ENCODE measurements at places on chromosomes 1 and 21. TPM values are rescaled to one million over a fixed set of nuclear protein-coding genes. Genes with fewer than 3 reads are reported as not detected.
A peak's percentile ranks its signal among the peaks of the same experiment; 100 is the strongest.

DNA sequence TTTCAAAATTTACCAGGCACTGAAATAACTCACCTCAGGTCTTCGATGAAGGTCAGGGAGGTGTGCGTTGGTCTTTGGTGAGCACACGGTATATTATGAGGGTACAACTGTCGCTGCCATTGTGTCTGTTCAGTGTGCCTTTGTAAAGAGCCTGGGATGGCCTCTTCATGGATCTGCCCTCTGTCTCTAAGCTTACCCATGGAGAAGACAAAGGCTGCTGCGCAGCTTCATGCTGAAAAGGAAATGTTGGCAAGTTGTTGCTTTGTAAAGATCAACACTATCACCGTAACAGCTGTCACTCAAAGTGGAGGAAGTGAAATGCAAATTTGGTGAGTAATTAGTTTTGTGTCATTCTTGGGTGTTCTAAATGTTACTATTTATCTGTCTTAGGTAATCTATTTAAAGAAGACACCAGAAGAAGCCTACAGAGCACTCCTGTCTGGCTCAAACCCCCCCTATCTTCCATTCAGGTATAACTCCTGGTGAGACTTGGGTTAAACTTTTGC is 71.6 kb downstream of the CDC14A start:
- no peak for DNase-seq

The RSPH1 gene
- total RNA-seq = 0.98 TPM

DNA sequence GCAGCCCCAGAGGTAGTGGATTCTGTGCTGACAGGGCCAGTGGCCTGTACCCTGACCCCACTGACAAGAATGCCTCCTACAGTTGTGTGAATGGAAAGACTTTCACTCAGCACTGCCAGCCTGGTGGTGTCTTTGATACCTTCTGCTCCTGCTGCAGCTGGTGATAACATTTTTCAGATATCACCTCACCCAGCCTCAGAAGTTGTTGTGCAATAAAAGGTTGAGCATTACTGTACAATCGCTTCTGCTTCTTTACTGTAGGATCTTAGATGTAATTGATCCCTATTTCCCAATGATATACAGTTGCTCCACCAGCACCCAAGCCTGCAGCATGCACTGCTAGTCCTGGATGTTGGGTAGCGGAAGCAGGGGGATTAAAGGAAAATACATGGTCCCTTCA is 4.8 kb upstream of the CHIA start:
- no peak for DNase-seq

DNA sequence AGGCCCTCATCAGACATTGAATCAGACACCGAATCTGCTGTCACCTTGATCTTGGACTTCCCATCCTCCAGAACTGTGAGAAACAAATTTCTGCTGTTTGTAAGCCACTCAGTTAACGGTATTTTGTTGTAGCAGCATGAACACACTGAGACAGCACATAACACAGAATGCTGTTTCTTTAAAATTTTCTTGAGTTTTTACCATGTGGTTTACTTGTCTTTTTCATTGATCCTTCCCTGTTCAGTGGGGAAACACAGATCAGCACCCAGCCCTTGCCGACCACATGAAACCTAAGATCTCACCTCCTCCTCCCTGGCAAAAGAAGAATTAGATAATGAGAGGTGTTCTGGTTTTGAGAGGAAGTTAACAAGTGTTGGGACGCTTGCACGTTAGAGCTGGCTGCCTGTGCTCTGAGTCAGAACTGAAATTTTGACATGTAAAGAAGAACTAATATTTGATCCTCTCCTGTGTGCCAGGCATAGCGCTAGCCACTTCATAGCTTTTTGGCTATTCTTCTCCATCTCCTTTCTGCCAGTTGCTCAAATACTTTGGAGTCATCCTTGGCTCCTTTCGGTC is 179.6 kb downstream of the DHRS3 start:
- DNase-seq = peak; percentile 55

DNA sequence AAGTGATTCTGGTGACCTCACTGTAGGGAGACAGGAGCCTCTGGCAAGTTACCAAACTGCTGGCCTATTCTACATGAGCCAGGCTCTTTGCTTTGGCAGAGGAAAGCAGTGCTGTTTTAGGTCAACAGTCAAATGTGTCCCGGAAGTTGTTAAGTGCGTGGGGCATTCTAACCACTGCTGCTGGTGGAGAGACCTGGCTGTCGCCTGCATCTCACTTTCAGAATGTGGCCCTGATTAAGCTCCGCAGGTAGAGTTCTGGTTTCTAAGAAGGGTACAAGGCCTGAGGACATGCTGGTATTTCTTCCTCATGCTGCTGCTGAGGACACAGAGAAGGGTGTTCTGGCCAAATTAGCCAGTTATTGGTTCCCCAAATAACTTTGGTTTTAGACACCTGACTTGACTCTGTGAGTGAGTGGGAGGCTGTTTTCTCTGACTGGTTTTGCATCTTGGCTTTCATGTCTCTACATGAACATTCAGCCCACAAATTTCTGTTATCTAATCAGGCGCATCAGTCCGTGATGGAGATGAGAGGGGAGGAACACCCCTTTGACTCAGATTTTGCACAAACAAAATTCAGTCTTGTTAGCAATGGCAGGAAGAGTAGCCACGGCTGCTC is 120.8 kb downstream of the LMO4 start:
- peak; percentile 30 for DNase-seq

- peak; percentile 99 for DNase-seq
These were observed 6.8 kb upstream of the IL24 start for GRCh38 chr1:206890125-206891060.

The CCDC17 gene
- 1.9 TPM for total RNA-seq

- no peak for DNase-seq
These were observed 34.5 kb upstream of the CSF3R start for GRCh38 chr1:36517011-36517771.

- DNase-seq = peak; percentile 36
These were observed 33.8 kb upstream of the ID3 start for GRCh38 chr1:23593042-23593521.

The MLLT11 gene
- total RNA-seq = 12.3 TPM

- no peak for DNase-seq
These were observed 844 bp upstream of the PLD5 start for GRCh38 chr1:242525360-242525722.

- no peak for DNase-seq
These were observed 14.7 kb upstream of the FABP3 start for GRCh38 chr1:31387612-31388011.

- DNase-seq = no peak
These were observed 23.5 kb upstream of the TSPEAR start for GRCh38 chr21:44734841-44735240.

All from PC-3 (cell line).